Stimulated activated CD4-positive, alpha-beta T cell treated with anti-CD3 and anti-CD28 coated beads, TNF-alpha, amount 100 ng/mL, for 4 hours (primary cell): ENCODE measurements at places on chromosomes 5 and 9.

- no peak for DNase-seq
Measured at GRCh38 chr9:129138476-129139232, 27.4 kb downstream of the PTPA start.

DNA sequence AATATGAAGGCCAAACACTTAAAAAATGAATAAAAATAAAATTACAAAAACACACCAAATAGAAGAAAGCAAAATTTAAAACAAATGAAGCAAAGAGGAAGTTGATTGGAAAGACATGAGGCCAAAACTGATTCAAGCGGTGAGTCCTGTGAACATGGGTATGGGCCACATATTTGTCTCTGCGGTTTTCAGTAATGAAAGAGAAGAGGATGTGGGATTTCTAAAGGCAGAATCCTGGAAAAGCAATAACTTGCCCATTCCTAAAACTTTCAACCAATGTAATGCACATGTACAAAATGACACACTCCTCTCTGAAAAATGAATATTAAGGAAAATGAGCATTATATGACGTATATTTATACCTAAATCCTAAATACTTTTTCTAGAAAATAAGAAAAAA lies 263.7 kb downstream of the SEMA5A start:
- DNase-seq, result no peak

- no peak for DNase-seq
Measured at GRCh38 chr9:79233542-79233941, 338.2 kb upstream of the TLE4 start.

- DNase-seq, result no peak
Measured at GRCh38 chr5:39175273-39175955, 43.9 kb downstream of the FYB1 start.

DNA sequence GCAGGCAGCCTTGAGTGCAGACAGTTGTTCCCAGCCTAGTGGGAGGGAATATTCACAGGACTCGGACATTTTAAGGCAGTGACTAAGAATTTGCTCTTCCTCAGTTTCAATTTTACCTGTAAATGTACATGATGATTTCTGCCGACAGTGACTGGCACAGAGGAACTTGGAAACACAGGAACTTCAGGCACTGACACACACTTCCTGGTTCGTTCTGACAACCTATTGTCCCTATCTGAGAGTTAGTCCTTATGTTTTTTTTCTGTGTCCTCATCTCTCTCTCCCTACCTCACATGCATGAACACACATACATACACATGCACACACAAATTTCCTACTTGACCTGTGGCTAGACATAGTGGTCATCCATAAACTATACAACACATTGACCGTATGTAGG lies 89.4 kb upstream of the CD180 start:
- DNase-seq, result no peak
